Stimulated activated CD4-positive, alpha-beta T cell treated with anti-CD3 and anti-CD28 coated beads, Interleukin-1b, Interleukin-23, amount 100 ng/mL, for 24 hours (primary cell): ENCODE measurements at places on chromosomes 4 and X.

DNA sequence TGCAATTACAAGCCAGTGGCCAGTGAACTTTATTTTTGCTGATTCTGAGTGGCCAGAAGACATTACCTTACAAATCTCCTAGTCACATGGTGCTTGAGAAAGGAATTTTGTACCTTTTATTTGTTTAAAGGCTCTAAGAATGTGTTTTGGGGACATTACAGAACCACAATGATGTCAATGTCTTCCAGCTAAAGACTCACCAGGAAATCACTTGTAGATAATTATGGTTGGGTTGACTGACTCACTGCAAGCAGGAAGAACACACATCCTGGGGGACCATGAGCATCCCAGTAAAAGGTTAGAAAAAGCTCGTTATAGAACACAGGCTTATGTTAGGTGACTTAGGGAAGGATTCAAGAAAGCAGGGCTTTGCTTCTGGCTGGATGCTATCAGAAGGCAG lies 119.4 kb upstream of the FAM9B start:
- no peak for DNase-seq

DNA sequence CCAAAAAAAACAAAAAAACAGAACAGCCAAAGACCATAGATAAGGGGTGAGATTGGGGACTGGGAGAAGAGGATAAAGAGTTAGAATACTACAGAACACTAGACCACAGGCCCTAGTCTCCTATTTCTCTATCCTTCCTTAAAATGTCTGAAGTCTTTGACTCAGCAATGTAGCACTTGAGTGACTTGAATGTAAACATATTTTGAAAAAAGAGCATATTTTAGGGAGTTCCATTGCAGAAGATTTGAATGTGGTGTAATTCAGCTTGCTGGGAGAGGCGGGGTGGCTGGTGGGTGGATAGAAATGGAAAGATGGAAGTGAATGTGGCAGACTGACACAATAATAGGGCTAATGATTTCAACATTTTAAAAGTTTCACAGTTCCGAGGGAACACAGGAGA lies 144.9 kb downstream of the CHIC2 start:
- no peak for DNase-seq

DNA sequence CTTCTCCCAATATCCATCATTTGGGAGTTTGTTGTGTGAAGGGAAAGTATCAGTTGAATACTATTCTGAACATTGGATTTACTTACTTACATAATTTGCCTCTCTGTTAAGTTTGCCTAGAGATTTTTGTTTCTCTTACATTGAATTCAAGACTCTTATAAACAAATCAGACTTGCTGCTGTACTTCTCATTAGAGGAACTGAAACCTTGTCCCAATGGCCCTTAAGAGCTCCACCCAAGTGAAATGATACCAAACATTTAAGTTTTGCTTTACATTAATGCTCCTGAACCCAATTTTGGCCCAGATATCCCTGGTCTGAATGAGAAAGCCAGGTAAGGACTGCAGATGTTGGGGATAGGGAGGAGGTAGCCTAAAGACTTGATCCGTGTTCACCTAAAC lies 32.0 kb downstream of the HAND2 start:
- no peak for DNase-seq

- DNase-seq, result no peak
Measured at GRCh38 chrX:42269186-42269585, 345.8 kb upstream of the CASK start.

- DNase-seq, result no peak
Measured at GRCh38 chr4:9924750-9925149, 96.5 kb downstream of the SLC2A9 start.

DNA sequence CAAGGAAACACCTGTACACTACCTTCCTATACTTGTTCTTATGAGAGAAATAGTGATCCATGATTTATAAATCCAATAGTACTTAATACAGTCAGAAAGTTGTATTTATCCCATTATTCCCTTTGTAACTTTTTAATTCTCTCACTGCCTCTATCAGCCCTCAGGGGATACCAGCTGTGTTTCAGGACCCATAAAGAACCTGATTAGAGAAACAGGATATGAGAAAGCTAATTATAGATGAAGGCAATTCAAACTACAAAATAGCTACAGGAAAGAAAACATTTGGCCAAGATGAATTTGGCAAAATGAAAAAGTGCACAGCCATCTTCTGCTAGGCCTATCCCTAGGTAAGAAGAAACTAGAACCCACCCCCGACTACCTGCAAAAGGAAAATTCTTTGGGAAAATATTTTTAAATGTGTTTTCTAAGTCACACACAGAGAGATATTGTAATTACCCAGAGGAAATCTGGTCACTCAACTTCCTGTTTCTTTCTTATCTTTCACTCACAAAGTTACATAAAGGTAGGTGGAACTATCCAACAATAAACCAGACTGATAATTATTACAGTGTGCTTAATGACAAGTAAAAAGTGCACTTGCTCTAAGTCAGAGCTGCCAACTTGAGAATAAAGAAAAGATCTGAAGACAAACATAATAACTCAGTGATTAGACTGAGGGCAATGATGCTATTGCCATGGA lies 836.5 kb upstream of the HTR2C start:
- no peak for DNase-seq

GRCh38 chr4:114598191-114599121 lies at the start of gene UGT8:
UGT8 (plus strand) TSS chr4:114598807; CDS start chr4:114622881, 24,074 bp downstream.
- DNase-seq, result no peak

DNA sequence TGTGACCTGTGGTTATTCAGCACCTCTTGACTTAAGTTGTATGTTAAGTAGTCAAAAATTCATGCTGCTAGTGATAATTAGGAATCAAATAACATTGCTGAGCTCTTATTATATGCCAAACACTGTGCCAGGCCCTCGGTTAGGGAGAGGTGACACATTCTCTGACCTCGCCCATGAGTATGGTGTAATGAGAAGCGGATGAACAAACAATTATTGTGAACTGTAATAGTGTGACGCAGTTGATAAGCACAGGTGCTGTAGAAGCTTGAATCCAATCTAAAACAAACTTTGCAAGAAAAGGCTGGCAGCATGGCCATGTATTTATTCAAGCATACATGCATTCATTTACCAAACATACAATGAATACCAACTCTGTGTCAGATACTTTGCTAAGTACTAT lies 303.5 kb upstream of the HS3ST1 start:
- DNase-seq, result no peak

DNA sequence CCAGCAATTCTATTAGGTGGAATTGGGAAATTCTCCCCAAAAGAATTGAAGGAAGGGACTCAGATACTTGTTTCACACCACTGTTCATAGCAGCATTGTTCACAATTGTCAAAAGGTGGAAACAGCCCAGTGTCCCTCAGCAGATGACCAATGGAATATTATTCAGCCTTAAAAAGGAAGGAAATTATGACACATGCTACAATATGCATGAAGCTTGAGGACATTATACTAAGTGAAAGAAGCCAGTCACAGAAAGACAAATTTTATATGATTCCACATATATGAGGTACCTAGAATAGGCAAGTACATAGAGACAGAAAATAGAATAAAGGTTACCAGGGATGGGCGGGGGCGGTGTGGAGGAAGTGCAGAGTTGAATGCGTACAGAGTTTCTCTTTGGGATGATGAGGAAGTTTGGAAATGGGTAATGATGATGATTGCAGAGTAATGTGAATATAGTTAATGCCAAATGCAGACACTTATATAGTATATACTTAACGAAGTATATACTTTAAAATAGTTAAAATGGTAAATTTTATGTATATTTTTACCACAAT lies 29.6 kb downstream of the DOCK11 start:
- DNase-seq, result no peak

DNA sequence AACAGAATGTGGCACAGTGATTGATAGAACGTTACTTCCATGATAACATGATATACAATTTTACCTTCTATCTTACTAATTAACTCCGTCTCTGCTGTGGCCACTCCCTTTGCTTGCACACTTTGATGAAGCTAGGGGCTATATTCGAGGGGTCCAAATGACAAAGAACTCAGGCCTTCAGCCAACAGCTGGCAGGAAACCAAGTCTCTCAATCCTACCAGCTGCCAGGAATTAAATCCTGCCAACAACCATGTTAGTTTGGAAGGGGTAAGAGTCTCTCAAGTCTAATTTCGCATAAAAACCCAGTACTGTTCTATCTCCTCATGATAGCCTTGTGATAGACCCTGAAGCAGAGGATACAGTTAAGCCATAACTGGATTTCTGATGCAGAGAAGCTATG lies 1122.9 kb upstream of the PCDH10 start:
- DNase-seq, result no peak

- no peak for DNase-seq
Measured at GRCh38 chrX:136759968-136760367, 20.8 kb downstream of the ARHGEF6 start.

GRCh38 chr4:74033739-74034138 lies 4.8 kb downstream of the CXCL3 start:
- no peak for DNase-seq

DNA sequence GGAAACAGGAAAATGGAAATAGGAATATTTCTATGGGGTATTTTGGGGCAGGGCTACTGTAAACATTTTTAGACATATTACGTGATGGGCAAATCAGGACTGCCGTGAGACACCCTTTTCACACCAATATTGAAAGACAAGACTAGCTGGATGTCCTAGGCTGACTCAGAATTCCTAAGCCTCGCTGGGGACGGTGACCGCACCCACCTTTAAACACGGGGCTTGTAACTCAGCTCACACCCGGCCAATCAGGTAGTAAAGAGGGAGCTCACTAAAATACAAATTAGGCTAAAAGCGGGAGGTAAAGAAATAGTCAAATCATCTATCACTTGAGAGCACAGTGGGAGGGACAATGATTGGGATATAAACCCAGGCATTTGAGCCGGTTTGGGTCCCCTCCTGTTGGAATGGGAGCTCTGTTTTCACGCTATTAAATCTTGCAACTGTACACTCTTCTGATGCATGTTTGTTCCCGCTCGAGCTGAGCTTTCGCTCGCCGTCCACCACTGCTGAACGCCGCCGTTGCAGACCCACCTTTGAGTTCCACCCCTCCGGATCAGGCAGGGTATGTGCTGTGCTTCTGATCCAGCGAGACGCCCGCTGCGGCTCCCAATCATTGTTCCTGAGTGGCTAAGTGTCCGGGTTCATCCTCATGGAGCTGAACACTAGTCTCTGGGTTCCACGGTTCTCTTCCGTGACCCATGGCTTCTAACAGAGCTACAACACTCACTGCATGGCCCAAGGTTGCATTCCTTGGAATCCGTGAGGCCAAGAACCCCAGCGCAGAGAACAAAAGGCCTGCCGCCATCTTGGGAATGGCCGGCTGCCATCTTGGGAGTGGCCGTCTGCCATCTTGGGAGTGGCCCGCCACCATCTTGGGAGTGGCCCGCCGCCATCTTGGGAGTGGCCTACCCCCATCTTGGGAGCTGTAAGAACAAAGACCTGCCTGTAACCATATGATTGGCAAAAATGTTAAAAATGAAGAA lies 152.6 kb downstream of the CRLF2 start:
- no peak for DNase-seq

DNA sequence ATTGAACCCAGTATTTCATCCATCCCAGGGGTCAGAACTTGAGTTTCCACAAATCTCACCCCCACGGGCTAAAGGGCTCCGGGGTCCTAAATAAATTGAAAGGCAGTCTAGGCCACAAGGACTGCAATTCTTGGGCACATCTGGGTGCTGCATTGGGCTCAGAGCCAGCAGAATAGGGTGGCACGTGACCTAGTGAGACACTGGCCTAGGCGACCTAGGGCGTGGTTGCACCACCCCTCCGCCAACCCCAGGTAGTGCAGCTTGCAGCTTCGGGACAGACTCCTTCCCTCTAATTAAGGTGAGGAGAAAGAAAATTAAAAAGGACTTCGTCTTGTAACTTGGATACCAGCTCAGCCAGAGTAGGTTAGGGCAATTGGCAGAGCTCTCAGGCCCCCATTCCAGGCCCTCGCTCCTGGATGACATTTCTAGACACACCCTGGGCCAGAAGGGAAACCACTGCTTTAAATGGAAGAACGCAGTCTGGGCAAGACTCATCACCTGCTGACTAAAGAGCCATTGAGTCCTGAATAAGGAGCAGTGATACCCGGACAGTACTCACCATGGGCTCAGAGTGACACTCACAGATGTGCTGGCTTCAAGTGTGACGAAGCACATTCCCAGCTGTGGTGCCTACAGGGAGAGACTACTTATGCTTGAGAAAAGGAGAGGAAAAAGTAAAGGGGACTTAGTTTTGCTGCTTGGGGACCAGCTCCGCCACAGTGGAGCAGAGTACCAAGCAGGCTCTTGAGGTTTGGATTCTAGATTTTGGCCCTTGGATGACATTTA lies 735.4 kb downstream of the FSTL5 start:
- no peak for DNase-seq

DNA sequence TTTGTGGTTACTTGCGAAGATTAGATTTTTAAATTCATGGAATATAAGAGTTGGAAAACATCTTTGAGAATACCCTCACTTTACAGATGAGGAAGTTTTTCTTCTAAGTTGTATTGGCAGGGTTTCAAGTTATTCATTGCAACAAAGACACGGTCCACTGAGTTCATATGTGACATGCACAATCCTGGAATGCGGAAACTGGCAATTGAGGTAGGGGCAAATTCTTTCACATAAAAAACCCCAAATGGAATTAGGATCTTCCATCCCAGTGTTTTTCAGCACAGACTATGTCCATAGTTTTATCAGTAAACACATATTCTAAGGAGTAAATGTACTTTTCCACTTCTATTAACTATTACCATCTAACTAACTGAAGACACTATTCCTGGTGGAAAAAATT lies 81.8 kb upstream of the NAP1L5 start:
- DNase-seq, result no peak

DNA sequence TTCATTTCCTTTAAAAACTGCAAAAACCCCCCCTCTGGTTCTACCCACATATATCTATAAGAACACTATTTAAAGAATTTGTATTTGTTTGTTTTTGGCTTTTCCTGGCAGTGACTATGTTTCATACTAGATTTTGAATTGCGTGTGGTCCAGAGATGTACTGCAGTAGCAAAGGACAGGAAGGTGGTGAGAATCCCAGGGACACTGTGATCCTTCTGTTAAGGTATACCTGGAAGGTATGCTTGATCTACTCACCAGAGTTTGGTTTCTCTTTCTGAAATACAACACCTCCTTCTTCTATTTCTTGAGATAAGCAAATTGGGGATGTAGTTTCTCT lies 129.6 kb upstream of the RASGEF1B start:
- DNase-seq, result no peak

DNA sequence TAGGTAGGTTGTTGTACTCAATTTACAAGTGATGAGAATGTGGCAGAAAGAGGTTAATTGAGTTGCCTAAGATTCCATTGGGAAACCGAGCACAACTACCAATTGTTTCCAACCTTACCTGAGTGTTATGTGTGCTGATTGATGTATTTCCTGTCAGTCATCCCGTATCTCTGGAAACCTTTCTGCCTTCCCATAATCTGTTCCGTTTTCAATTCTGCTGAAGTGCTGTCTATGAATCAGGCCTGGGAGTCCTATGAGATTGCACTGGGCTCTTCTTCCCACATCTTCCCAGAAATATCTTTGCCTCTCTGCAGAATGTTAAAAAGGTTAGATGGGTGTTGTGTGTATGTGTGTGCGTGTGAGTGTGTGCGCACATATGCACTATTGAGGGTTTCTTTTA lies 229.5 kb upstream of the ANXA3 start:
- DNase-seq, result no peak

- no peak for DNase-seq
Measured at GRCh38 chr4:165851256-165851655, 21.8 kb upstream of the TLL1 start.
